ENCODE measurements at places on chromosomes 13 and 19. TPM values are rescaled to one million over a fixed set of nuclear protein-coding genes. Genes with fewer than 3 reads are reported as not detected.

DNA sequence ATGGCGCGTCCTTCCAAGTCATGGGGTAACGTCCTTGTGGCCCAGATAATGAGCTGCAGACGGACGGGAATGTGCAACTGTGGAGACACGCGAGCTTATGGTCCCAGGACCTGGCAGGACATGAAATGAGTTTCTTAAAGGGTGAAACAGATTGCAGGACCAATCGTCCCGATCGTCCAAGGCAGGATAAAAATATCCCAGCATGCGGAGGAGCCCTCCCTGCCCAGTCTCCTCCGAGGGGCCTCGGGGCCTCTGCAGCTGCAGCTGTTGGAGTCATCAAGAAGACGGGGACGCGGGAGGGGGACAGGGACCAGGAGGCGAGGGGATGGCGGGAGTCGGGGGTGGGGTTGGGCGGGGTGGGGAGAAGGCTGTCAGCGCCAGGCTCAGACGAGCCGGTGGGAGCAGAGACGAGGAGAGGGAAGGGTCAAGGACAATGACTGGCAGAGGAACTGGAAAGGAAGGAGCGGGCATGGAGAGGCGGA is 14.4 kb upstream of the GARIN5A start:
- H3K36me3 ChIP-seq, result peaks cover 12% of the 10 kb centered on the region
- DNase-seq, result no peak
- no peak overlapping the region for H3K27ac ChIP-seq
- peaks cover 3% of the 10 kb centered on the region for H3K27me3 ChIP-seq

GRCh38 chr13:64867856-64868255 is 2362.3 kb downstream of the PCDH9 start:
- no peak for DNase-seq
- H3K27me3 ChIP-seq, result no peaks in the 10 kb centered on the region
- H3K4me1 ChIP-seq, result no peaks in the 10 kb centered on the region
- no peak overlapping the region for H3K27ac ChIP-seq
- no peaks in the 10 kb centered on the region for H3K36me3 ChIP-seq
- H3K4me3 ChIP-seq, result no peak overlapping the region

DNA sequence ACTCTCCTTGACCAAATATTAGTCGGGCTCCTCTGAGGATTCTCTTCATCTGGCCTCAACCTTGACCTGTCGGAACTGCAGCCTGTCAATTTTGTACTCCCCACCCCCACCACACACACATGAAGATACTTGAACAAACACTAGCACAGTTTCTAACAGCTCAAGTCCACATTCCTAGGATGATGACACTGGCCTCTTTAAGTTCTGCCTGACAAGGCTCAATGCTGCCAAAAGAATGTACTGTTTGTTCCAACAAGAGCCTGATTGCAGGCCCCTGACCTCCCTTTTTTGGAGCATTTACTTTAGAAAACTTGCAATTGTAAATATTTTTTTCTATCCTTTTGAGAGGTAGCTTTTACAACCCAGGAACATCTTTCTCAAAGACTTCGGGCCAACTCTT is 169.2 kb upstream of the IRS2 start:
- H3K4me1 ChIP-seq, result no peaks in the 10 kb centered on the region

Gene KIR2DL4
- not detected for total RNA-seq

Gene PRRG2
- 0.52 TPM for total RNA-seq

Measured in activated naive CD4-positive, alpha-beta T cell treated with anti-CD3 and anti-CD28 coated beads for 36 hours (primary cell).